ENCODE measurements at places on chromosomes 6 and 20. TPM values are rescaled to one million over a fixed set of nuclear protein-coding genes. Genes with fewer than 3 reads are reported as not detected.

GRCh38 chr6:170081556-170081955 lies 209.3 kb downstream of the DLL1 start:
- peak; percentile 36 for DNase-seq

DNA sequence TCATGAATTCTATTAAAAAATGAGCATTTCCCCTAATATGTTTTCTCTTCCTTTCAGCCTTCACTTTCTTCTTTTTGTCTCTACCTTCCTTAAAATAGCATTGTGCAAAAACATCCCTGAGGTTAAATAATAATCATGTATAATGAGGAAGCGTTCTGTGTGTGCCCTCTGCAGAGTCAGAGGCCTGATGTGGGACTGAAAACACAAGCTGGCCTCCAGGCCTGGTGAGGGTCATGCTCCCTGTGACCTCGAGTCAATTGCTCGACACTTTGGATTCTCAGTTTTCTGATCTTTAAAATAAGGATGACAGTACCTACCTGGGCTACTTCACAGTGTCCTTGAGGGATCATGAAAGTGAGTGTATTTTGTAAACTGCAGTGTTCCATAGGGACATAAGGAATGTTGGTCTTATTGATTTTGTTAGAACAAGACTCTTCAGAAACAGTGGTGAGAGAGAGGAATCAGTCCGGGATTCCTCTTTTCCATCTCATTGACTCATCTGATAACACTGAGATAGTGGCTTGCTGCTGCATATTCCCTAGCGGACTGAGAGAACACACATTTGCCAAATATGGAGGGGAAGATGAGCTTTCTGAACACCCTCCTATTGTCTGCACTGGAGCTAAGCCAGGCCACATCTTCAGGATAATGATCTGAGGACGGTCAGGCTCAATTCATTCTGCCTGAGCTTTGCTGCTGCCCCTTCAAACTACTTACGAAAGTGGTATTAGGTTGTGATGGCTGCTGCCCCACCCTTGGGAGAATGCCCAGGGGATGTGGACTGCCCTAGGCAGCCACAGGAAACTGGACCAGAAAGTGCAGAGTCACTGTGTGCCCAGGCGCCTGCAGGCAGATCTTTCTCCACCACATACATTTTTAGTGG lies 39.6 kb upstream of the PDE7B start:
- DNase-seq, result peak; percentile 59

DNA sequence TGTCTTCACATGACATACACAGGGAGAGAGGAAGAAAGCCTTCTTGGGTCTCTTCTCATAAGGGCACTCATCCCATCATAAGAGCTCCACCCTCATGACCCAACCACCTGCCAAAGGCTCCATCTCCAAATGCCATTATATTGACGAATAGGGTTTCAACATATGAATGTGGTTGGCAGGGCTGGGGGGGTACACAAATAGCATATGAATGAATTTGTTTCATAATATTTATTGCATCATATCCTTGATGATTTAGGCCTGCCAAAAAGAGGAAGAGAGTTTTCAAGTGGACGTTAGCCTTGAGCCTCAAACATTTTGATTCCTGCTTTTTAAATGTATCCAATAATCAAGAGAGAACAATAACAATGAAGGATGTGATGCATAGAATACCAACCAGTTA lies 26.2 kb upstream of the OPRM1 start:
- DNase-seq, result no peak

DNA sequence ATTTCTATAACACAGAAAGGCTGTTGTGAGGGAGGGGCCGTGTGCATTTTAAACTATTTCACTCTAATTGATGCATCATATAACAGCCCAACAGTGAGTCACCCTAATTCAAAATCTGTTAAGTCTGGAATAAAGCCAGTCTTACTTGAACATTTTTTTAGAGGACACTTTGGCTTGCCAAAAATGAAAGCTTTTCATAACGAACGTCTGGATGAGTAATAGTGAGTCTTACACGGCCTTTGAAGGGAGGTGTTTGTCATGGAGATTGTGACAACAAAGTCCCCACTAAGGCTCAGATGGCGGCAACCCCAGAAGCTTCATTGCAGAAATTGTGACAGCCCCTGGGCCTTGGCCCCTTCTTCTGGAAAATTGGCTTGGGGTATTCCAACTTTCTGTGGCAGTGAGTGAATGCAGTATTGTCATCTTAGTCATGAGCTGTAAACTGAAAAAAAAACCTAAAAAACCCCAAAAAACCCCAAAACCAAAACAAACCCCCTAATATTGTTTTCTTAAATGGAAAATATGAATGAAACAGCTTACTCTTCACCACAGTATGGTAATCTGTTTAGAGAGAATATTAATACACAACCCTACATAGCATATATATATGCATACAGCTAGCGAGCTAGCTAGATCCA lies 92.6 kb upstream of the CLDN20 start:
- DNase-seq, result no peak

DNA sequence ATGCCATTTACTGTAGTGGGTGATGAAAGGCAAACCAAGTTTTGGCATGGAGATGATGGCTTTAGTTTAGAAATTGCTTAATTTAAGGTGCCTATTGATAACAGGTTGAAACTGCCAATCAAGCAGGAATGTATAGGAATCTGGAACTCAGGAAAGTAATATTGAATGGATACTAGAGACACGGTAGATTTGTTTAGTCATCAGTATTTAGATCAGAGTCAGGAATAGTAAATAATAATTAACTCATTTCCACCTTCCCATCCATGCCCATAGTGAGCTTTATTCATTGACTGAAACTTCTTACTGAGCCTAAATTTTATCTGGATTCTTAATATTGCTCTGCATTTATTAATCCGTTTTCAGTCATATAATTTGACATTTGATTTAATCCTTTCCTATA lies 500.3 kb downstream of the NKAIN2 start:
- DNase-seq, result no peak

DNA sequence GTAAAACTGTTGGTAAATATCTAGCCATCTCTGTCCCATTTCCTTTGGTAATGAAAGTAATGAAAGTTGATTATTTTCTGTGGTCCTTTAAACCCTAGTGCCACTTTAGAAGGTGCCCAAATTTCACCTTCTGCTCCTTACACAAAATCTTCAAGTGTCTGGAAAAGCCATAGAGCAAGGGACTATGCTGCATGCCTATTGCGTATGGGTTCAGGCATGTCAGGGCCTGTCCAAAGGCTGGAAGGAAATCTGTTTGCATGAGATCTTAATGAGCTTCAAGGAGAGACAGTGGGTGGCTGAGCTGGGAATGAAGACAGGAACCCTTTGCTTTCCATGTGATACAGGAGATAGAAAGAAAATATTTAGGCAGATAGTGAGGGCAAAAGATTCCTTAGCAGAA lies 66.6 kb upstream of the CCN6 start:
- no peak for DNase-seq

GRCh38 chr6:33670971-33671743 lies 40.3 kb downstream of the UQCC2 start:
- DNase-seq, result no peak

GRCh38 chr20:15992564-15992963 lies 580.7 kb downstream of the KIF16B start:
- DNase-seq, result no peak

- DNase-seq, result no peak
Measured at GRCh38 chr20:52422574-52423336, 231.2 kb upstream of the ZFP64 start.

DNA sequence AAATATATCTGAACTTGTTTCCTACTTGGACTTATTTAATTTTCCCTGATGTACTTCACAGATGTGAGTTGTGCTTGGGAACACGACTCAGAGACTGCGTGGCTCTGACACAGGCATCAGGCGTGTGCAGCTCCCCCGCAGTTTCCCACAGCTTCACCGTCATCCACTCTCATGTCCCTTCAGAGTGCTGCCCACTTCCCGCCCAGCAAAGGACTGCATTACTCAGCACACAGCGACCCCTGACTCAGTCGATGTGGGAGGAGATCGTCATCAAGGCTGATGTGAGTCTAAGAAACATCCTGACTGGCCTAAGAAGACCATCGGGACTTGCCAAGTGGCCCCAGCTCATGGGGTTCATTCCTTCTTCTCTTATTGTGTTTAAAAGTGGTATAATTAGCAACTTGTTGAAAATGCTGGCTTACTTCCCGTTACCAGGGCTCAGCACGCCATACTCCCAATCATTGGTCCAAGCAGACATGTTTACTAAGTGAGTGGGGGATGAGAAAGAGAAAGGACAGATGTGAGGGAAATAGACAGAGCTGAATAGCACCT lies 539.4 kb upstream of the JARID2 start:
- DNase-seq, result peak; percentile 67

GRCh38 chr6:81996414-81996813 lies 243.9 kb upstream of the TENT5A start:
- no peak for DNase-seq

GRCh38 chr6:31729979-31730630 lies 1.0 kb upstream of the DDAH2 start:
- DNase-seq, result peak; percentile 96

- DNase-seq, result no peak
Measured at GRCh38 chr6:31528821-31529328, at the start of gene MCCD1. TSS of gene MCCD1 (plus strand) at chr6:31528962. CDS start at chr6:31529015, 53 bp downstream.

DNA sequence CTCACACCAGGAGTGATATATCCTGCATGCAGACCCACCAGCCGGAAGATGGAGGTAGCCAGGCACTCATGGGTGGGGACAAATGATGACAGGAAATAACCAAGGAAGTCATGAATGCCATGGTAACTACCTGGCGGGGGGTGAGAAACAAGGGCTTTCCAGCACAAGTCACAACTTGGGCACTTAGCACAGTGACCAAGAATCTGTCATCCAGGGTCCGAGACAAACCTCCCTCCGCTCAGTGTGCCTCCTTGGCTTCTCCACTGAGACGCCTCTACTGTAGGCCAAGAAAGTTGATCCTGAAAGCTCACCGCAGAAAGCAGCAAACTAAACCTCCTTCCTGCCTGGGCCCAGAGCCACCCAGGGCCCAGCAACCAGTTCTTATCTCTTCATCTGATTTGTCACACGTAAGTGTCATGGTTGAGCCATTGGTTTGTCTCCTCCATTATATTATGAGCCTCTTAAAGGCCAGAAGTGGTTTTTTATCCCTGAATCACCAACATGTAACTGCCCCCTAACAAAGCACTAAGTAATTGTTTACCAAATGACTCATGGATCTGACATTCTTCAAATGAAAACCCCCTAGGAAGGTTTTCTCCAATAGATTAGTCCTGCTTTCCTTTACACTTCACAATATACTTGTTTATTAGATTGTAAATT lies 84.3 kb upstream of the TAB2 start:
- no peak for DNase-seq

- DNase-seq, result peak; percentile 65
Measured at GRCh38 chr6:42929821-42930360, 611 bp downstream of the CNPY3 start.

DNA sequence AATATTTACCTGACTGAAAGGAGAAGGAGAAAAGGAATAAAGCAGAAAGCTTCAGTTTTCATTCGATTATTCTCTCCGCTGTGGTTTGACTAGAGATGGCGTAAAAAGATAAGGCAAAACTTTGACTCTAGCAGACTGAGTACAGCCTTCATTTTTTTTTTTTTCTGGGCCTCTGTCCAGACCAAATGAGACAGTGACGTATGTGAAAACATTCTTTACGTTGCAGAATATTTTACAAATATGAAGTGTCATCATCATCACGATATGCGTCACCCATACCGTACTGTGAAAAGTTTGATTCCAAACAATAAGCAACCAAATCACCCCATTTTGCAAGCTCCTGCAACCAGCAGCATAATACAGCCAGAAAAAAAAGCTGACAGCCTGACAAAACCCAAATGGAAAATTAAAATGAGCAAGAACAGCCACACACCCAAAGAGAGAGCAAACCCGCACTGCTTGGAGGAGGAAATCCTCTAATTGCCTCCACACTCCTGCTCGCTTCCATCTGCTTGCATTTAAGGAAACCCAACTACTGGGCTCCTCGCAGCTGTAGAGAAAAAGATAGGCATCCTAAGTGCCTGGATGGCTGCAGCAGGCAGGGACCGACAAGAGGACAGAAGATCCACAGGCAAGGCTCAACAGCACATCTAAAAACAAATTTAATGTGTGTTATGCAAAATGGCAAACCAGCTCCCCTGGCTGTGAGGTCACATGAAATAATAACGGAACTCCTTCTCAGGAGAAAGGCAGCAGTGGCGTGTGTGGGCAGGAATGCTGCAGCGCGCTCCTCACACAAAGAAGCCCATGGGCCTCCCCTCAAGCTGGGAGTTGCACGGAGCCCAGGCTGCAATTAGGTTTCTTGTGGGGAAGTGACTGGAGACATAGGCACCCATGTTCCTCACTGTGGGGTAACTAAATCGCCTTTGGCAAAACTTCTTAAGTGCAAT lies 113.1 kb downstream of the FYN start:
- DNase-seq, result no peak

DNA sequence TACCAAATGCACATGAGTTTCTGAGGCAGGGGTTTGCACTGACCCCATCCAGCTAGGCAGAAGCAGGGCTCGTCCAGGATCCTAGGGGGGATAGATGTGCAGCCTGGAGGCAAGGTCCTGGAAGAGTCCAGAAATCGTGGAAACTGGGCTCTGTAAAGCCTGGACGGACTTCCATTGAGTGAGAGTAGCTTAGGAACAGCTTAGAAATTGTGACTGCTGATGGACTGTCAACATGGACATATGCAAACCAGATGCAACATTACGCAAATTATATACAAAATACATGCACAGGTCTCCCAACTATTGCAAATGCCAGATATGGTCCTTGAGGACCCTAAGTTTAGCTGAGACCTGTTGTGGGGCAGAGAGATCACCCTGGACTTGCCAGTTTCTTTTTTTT lies 4.8 kb upstream of the EMILIN3 start:
- no peak for DNase-seq

DNA sequence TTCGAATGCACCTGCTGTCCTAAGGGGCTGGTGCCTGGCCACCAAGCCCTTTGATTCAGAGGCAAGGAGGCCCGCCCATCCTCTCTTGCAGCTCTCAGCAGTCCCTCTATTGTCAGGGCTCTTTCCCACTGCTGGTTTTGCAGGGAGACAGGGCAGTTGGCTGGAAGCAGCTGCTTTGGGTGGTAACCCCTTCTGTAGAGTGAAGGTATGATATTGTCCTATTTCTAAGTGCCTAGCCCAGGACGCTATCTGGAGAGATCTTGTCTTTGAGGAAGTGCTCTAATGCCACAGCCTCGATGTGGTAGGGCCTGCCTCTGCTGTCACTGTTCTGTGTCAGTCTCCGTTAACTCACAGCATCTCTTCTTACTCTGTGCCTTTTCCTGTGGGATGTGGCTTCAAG lies 5.6 kb downstream of the PLCG1 start:
- no peak for DNase-seq

- DNase-seq, result no peak
Measured at GRCh38 chr6:16737925-16738324, 23.3 kb downstream of the ATXN1 start.

The AIF1 gene
- total RNA-seq, result 50.6 TPM

The KCNG1 gene
- total RNA-seq, result 3.5 TPM

The TAGAP gene
- total RNA-seq, result 8.0 TPM

The ZNF311 gene
- 2.1 TPM for total RNA-seq

The SIRPB1 gene
- total RNA-seq, result 6.6 TPM

The LPA gene
- total RNA-seq, result 0.36 TPM

The NOL4L gene
- 39.4 TPM for total RNA-seq

The CFB gene
- 72.6 TPM for total RNA-seq

The C6orf58 gene
- not detected for total RNA-seq

The MEI4 gene
- 0.13 TPM for total RNA-seq

The RAMACL gene
- 4.3 TPM for total RNA-seq

The GPR6 gene
- not detected for total RNA-seq
